ENCODE measurements at places on chromosomes 7 and 10.

DNA sequence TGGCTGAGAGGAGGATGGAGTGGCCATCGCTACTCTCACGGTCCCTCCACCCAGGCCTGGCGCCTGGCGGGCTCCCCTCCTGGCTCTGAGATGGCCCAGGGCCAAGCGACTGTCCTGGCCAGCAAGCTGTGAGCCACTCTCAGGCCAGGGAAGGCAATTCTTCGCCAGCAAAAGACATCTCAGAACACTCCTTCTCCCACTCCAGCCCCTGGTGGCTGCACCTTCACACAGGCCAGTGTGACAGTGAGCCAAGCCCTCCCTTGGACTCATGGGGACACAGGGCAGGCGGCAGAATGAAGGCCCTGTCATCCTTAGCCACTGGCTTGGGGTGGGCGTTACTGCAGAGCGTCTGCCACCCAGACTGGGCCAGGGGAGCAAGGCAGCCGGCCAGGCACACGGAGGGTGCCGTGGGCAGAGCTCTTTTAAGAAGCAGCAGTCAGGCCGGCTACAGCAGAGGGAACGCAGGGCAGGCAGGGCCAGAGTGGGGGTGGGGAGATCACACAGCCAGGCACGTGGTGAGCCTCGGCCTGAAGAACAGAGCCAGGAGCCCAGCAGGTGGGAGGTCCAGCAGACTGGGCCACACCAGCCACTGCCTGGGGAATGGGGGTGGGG, 14.4 kb downstream of the STK32C start:
- no peak for DNase-seq

- no peak for DNase-seq
Measured at GRCh38 chr10:117226813-117227451, 14.0 kb upstream of the SLC18A2 start.

DNA sequence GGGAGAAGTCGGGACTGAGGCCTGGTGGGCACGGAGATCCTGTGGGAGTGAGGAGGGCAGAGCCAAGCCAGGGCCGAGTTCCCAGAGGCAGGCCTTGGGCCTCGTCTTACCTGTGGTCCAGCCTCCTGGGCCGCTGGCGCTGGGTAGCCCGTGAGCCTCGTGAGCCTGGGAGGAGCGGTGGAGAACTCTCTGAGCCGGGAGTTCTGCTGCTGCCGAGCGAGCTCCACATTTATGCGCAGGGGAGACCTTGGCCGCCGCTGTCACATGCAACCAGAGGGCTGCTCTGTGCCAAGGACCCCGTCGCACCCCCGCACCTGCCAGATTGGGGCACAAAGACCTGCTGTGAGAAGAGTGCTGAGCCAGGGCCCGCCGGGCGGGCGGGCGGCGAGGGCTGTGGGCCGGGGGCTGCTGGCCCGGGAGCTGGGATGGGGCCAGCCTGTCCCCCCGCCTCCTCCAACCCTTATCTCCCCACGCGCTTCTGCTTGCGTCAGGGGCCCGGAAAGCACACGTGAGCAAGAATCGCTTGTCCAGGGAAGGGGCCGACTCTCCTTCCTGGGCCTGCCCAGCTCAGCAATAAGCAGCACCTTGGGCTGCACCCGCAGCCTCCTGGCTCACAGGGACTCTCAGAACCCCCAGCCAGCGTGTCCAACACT, 10.2 kb downstream of the VENTX start:
- no peak for DNase-seq

- no peak for DNase-seq
Measured at GRCh38 chr10:13365243-13365642, 17.1 kb upstream of the SEPHS1 start.

- DNase-seq = no peak
Measured at GRCh38 chr7:110600956-110601355, 490.0 kb upstream of the LRRN3 start.

GRCh38 chr10:112082120-112082519, 101.4 kb downstream of the GPAM start:
- no peak for DNase-seq
